ENCODE measurements at places on chromosomes 12 and 14.

DNA sequence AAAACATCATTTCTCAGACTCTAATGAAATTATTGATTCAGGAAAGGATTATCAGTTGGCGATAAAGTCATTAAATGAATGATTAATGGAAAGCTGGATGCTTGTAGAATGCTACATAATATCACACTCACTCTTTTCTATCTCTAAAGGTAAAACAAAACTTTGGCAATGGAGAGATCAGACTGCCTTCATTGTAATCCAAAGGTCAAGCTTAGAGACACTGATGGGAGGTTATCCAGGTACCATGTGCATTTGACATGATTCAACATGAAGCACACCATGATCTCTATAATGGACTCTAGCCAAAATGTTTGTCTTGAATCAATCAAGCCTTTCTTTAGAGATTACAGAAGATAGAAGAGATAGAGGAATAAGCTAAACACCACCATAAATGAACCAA, 110.1 kb upstream of the USP44 start:
- DNase-seq: no peak

DNA sequence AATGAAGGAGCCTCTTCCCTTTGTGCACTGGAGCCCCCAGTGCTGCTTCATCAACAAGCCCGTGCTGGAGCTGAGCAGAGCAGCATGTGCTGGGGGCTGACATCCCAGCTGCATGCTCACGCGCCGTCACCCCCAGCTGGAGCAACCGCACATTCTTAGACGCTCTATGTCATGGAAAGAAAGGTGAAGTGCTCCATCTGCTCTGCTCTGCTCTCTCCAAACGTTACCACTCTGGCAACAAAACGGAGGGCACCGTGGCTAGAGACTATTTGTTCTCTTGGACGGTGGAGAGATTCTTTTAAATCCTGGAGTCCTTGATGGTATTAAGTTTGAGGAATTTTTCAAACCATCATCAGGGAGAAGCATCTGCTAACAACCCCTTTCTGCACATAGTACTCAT, 208.4 kb downstream of the C12orf75 start:
- DNase-seq: no peak

DNA sequence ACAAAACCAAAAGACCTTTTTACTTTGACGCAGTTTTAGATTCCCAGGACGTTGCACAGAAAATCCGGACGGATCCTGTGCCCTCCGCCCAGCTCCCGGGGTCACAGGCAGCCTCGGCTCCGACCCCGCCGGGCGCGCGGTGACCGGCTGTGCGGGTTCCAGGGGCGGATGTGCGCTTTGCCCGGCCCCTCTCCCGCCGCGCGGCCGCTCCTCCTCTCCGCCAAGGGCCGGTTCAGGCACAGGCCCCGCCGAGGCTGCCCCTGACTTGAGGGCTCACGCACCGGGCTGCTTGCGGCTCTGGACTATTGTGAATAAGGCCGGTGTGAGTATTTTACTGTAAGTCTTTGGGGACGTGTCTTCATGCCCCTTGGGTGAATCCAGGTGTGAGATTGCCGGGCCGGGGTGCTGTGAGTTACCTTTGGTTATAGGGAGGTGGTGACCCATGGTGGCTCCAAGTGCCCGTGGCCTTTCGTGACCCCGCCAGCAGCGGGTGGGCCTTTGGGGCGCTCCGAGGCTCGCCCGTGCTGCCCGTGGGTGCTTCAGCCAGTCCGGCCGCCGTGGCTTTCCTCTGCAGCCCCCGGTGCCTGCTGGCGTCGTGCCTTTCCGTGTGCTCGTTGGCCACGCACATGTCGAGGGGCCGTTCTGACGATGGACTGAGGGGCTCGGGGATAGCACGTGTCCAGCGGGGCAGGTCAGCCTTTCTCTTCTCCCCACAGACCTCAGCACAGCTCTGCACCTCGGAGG, 45.9 kb downstream of the NOC4L start:
- no peak for DNase-seq

DNA sequence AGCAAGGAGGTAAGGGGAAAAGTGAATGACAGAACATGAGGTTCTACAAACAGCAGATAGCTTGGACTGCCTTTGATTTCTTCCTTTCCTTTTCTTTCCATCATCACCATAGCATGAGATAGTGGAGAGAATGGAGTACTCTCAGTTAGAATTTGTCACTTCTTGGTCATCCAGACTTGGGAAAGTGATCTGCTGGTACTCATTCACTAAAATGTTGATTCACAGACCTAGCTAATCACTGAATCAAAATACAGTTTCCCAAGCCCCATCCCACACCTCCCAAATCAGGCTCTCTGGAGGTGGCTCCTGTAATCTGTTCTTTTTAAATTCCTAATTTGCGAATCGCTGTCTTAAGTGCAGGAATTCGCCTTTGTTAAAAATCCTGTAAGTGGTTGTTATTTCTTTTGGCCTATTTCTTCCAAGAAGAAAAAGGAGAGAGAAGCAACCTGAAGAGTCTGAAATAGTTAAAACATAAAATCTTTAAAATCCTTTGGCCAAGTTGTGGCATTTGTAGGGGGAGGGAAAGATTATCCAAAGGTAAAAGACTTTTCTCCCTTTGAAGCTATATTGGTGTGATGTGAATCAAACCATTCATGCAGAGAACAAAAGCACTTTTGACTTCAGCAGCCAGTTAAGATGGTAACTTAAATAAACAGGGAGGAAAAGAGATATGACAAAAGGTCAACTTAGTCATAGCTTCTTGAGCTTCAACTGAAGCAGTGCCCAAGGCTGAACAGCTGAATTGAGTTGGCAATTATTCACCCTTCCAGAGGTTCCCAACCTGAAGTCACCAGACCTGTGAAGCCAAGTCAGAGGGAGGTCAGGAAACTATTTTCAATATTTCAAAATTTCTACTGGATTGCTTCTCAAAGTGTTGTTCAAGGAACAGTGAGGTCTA, 255.1 kb upstream of the KRR1 start:
- DNase-seq: no peak

- no peak for DNase-seq
Measured at GRCh38 chr12:115870510-115870909, 407.0 kb downstream of the MED13L start.

DNA sequence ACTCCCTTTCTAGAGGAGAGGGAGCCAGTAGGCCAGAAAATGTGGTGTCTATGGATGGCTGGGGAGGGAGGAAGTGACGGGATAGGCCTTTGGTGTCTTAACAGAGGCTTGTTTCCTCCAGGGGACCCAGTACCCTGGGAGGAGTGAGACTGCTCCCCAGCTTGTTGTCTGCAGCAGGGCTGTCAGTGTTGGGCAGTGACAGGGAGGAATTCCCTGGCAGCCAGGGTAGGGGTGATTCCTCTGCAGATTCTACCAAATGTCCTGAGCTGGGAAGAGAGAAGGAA, 64.0 kb downstream of the GALNT16 start:
- DNase-seq: no peak

- DNase-seq: no peak
Measured at GRCh38 chr12:29337325-29337724, 43.6 kb downstream of the ERGIC2 start.

GRCh38 chr14:23354990-23355389, 2.3 kb upstream of the SLC22A17 start:
- DNase-seq: no peak

DNA sequence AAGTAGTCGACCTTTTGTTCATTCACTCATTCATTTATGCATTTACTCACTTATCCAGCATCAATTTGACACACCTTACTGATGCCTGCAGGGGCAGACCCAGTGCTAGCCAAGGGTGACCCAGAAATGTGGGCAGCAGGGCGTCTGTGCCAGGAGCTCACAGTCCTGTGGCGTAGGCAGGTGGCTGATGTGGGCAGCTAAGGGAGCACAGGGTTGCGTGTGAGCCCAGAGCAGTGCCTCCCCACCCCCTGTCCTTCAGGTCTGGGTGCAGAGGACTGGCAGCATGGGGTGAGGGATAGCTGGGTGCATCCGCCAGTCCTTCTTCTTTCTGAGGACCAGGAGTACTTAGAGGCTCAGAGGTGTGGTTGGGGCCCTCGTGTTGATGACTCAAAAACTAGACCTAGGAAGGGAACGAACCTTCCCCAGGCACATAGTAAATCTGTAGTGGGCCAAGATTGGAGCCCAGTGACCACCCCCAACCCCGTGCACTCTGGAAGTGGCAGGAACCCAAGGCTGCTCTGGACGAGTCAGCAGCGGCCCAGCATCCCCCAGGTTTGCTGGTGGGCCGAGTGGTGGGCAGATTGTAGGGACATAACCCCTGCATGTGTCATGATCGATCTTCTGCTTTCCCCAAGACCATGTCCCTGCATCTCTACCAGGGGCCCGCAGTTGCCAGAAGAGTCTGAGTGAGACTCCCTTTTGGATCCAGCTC, 63.9 kb downstream of the BEGAIN start:
- DNase-seq: no peak

- no peak for DNase-seq
Measured at GRCh38 chr12:121614872-121615467, 11.4 kb upstream of the ORAI1 start.

DNA sequence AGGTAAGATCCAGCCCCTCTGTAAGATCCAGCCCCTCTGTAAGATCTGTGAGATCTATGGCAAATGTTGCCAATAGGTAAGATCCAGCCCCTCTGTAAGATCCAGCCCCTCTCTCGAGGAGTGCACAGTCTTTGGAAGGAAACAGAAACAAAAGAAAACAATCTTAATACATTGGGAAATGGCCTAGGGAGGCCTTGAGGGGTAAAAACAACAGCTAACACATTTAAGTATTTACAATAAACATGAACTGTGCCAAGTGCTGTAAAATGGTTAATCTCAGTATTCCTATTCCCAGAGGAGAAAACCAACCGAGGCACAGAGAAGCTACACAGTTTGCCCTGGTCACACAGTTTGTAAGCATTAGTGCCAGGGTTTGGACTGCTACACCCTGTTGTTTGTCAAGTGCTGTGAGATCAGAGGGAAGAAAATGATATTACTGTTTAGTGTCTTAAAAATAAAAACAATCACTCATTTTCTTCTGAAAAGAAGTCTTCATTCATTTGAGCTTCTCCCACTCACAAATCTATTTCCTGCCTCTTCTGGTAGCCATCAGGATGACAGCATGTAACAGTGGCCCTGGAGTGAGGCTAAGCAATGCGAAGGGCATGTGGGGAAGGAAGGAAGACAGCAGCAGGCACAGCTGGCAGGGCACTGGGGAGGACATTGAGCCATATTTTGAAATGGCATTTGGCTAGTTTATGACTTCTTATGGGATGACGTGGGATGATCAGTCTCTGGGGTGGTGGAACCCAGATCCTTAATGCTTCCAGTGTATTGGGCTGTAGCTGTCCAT, 118.7 kb upstream of the PTPRQ start:
- no peak for DNase-seq

DNA sequence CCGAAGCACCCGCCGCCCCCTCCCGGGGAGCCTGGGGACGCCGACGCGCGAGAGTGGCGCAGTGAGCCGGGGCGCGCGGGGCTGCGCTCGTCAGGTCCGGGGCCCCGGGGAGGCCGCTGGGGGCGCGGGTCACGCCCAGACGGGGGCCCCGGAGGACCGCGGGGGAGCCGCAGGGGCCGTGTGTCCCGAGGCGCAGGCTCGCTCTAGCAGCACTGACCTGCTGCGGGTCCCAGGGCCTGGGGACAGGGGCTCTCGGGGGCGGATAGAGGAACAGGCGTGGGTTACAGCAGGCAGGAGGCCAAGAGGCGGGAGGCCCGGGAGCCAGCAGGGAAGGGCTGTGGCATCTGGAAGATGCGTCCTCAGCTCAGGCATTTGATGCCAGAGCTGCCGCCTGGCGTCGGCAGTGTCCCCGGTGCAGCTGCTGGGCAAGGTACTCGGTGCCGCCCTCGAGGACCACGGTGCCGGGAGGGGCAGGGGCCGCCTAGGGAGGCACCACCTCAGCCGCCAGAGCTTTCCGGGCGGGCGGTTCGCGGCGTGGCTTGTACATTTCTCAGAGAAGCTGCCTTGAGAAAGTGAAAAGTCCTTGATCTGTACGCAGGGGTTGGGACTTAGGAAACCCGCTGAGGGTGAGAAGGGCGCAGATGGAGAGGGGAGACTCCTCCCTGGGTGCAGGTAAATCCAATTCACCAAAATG, 1.2 kb downstream of the WNT5B start:
- DNase-seq: no peak

DNA sequence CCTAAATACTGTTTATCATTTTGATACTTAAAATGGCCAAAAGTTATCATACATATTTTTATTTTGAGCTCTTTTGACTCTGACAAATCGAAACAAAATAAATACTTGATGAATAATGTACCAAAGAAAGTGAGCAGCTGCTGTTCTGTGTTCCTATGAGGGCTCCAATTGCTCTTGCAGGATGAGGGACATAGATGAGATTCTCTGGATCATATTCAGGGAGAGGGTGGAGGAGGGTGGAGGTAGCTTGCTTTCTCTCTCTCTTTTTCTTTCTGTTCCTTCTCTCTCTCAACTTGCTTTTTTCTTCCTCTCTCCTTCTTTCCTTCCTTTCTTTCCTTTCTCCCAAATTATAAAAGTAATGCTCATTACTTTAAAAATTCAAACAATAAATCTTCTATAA, 8.9 kb upstream of the MYH7 start:
- DNase-seq: no peak

DNA sequence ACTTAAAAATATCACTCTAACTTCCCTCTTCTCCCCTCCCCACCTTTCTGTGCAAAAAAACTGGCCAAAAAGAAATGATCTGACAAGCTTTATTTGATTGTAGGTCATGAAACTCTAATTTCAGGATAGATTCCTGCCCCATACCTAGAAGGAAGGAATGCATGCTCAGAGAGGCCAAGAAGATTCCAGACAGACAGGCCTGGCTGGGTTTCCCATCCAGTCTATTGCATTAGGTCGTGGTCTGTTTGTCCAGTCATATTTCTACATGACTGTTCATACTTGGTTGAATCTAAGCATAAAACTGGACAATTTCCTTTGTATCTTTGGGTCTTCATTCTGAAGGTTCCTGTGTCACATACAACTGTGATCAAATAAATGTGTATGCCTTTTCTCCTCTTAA, 20.0 kb upstream of the SLC15A5 start:
- DNase-seq: no peak

GRCh38 chr12:113582521-113583218, 111.0 kb upstream of the LHX5 start:
- peak; percentile 95 for DNase-seq

GRCh38 chr12:109638735-109639134, 65.1 kb downstream of the MVK start:
- no peak for DNase-seq

DNA sequence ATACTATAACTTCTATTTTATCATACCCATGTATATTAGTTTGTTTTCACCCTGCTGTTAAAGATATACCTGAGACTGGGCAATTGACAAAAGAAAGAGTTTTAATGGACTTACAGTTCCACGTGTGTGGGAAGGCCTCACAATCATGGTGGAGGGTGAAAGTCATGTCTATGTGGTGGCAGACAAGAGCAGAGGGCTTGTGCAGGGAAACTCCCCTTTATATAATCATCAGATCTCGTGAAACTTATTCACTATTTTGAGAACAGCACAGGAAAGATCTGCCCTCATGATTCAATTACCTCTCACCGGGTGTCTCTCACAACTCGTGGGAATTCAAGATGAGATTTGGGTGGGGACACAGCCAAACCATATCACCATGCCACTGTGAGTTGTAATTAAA, 135.8 kb downstream of the SYNE2 start:
- no peak for DNase-seq

DNA sequence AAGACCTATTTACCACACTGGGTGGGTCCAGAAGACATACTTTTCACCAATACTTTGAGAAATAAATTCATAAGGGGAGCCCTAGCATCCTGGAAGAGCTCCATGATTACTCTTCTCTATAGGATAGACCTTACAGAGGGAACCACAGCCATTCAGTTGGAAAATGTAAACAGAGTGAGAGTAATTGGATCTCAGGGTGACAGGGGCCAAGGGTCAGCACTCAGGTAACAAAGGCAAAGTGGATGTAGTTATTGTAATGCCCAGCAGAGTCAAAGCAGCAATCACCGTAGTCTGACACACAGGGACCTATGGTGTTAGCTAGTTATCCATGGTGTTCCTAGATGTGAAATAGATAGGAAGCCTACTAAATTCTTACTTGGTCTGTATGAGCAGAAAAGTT, 10.8 kb upstream of the GTF2A1 start:
- DNase-seq: no peak
